ENCODE measurements at places on chromosomes 11 and 22. TPM values are rescaled to one million over a fixed set of nuclear protein-coding genes. Genes with fewer than 3 reads are reported as not detected.

Gene VPREB1
- not detected for total RNA-seq

DNA sequence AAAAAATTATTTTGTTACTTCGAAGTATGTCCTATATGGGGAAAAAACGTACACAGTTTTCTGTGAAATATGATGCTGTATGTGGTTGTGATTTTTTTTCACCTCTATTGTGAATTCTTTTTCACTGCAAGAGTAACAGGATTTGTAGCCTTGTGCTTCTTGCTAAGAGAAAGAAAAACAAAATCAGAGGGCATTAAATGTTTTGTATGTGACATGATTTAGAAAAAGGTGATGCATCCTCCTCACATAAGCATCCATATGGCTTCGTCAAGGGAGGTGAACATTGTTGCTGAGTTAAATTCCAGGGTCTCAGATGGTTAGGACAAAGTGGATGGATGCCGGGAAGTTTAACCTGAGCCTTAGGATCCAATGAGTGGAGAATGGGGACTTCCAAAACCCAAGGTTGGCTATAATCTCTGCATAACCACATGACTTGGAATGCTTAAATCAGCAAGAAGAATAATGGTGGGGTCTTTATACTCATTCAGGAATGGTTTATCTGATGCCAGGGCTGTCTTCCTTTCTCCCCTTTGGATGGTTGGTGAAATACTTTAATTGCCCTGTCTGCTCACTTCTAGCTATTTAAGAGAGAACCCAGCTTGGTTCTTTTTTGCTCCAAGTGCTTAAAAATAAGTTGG lies 38.3 kb downstream of the EHF start:
- no peaks in the 10 kb centered on the region for H3K27me3 ChIP-seq
- no peaks in the 10 kb centered on the region for H3K36me3 ChIP-seq
- no peak overlapping the region for H3K4me3 ChIP-seq
- H3K4me1 ChIP-seq: peaks cover 5% of the 10 kb centered on the region
- no peak for DNase-seq

Gene CASTOR1
- total RNA-seq: 6.3 TPM

- no peaks in the 10 kb centered on the region for H3K36me3 ChIP-seq
- no peak for DNase-seq
- no peaks in the 10 kb centered on the region for H3K4me1 ChIP-seq
- no peak overlapping the region for H3K4me3 ChIP-seq
These were observed 394.5 kb upstream of the KIRREL3 start for GRCh38 chr11:127395034-127395433.

Measured in gastrocnemius medialis (tissue), 4 donors.